AG04449 (cell line): ENCODE measurements at places on chromosomes 3 and 15.

- no peak for DNase-seq
Measured at GRCh38 chr3:183172051-183172639, 9.6 kb upstream of the LAMP3 start.

- DNase-seq: no peak
Measured at GRCh38 chr15:32656091-32656490, 14.6 kb downstream of the SCG5 start.

- no peak for DNase-seq
Measured at GRCh38 chr15:35690698-35691116, 144.7 kb upstream of the DPH6 start.

DNA sequence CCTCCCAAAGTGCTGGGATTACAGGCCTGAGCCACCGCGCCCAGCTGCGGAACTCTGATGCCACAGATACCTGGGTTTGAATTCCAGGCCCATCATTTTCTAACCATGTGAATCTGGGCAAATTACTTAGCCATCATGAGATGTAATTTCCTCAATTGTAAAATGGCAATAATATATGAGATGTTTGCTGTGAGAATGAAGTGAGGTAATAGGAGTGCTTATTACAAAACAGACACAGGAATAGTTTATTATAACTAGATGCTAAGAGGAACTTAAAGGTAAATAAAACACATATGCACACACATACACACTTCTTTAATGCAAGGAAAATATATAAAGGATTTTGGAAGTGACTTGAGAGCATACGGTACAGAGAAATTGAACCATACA lies 64.7 kb upstream of the TNIK start:
- DNase-seq: no peak

DNA sequence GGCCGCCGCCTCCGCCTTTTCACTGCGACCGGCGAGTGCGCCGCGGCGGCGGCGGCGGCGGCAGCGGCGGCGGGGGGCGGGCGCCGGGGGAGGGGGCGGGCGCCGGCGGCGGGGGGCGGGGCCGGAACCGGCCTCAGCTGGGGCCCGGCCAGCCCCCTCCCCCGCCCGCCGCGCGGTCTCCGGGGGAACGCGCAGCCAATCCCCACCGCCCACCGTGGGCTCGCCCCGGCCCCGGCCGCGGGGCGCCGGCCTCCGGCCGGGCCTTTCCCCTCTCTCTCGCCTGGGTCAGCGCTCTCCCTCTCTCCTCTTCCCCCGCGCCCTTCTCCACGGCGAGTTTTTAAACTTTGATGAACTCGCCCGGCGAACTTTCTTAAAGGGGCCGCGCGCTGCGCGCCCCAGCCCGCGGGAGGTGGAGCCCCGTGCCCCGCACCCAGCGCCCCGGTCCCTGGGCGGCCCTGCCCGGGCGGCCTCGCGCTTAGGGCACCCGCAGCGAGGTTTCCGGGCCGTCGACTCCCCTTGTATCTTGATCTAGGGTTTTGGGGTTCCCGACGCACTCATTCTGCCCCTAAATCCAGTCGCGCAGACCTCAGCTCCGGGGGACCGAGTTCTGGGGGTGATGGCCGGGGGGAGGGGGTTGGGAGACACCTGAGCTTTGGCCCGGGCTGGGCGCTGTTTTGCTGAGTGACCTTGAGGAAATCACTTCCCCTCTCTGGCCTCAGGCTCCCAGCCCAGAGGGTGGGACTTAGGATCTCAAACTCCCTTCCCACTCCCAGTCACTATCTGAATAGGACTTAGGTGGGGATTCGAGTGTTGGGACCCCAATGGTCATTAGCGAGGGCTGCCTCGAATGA lies at the start of gene RBPMS2:
Gene RBPMS2, minus strand, starts transcription at position 39 of the 851 bp plus-strand sequence. CDS start 270 bp downstream, outside the sequence.
- DNase-seq: no peak

GRCh38 chr15:68235022-68235421 lies 5.5 kb upstream of the CLN6 start:
- no peak for DNase-seq

DNA sequence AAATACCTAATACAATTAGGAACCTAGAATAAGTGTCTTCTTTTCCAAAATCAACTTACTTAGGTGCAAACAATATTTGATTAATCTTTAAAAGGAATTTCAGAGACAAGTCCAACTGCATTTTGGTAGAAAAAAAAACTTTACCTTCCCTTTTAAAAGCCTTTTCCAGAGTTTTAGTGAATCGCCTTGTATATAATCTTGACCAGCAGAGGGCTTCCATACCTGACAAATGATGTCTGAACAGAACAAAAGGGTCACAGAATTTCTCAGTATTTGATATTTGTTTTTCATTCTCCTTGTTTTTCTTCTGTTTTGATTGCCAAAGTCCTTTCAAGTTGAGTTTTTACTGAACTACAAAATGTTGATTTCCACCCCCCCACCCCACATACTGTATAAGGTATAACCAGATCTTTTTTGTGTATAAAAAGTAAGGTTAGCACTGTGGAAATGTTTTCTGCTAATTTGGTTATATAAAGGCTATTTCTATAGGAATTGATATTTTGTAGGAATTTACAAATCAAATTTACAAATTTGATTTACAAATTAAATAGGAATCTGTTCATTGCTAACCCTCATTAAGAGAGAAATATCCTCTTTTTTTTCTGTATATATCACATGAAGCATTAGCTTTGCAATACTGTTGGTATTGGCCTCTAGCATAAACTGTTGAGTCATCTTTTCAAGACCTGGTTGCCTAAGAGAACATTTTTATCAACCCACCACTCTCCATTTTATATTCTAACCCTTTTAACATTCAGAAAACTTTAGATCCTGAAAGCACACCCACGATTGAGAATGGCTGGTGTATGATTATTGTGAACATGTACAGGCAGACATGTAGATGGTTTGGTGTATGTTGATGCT lies 464.1 kb upstream of the RARB start:
- no peak for DNase-seq

GRCh38 chr3:186497608-186498007 lies 46.6 kb downstream of the CRYGS start:
- DNase-seq: no peak
